H7 (cell line): ENCODE measurements at places on chromosomes 2 and 18. TPM values are rescaled to one million over a fixed set of nuclear protein-coding genes. Genes with fewer than 3 reads are reported as not detected.
A peak's percentile ranks its signal among the peaks of the same experiment; 100 is the strongest.

- no peak for DNase-seq
Measured at GRCh38 chr2:15893689-15894480, 46.5 kb upstream of the MYCN start.

GRCh38 chr2:172339371-172340010 is 87.9 kb upstream of the ITGA6 start:
- DNase-seq = no peak

- DNase-seq = no peak
Measured at GRCh38 chr2:177952151-177952550, 120.4 kb downstream of the PDE11A start.

LOXHD1 gene
- total RNA-seq = 0.03 and 0.07 TPM in 2 replicates

COBLL1 gene
- 2.6 and 3.5 TPM in 2 replicates for total RNA-seq

DNA sequence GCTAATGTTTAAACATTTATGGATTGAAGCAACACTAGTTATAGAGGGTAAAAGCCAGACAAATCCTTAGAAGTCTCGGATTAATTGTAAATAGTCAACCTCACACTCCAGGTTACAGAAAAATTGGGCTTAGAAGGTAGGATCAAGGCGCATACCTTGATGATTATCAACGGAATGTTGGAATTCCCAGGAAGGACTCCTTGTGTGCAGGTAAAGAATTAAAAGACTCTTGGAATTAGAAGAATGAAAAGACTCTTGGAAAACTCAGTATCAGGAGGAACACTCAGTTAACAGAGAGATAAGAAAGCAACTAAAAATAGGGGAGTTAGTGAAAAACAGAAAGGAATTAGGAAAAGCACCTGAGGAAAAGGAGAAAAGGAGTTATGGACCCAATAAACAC is 29.3 kb upstream of the EPHA4 start:
- no peak for DNase-seq

DNA sequence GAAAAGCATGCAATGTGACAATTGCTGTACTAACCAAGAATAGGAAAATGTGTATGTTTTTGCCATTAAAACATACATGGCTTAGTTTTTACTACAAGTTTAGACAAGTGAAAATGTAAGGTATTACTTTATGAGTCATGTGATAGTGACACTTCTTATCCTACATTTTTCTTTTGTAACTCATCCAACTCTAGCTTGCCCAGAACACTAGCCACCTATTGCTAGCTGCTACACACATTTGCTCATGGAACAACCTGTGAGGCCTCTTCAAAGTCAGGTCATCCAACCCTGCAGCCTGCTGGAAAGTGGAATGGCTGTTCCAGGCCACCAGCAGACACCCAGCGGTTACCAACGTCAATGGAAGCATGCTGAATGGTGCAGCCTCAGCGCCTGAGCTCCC is 1043.9 kb downstream of the TMEM182 start:
- DNase-seq = no peak

DNA sequence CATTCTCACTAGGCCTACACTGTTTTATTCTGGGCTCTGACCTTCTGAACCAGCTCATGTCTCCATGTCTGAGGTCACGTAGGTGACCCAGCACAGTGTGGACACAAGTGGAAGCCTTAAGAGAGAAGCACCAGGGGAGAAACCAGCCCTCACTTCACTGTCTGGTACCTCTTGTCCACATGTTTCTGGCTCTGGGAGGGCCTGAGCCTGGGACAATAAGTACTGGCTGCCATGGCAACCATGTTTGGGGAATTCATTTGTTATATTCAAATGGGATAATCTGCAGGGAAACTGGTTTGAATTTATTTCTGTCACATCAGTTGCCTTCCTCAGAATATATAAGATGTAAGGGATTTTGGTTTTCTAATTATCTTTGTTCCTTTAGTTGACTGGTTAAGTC is 23.3 kb downstream of the MYO3B start:
- no peak for DNase-seq

- DNase-seq = no peak
Measured at GRCh38 chr2:68997401-68997800, 15.6 kb upstream of the ANTXR1 start.

GRCh38 chr18:78494204-78495085 is 485.2 kb upstream of the SALL3 start:
- no peak for DNase-seq

AMER3 gene
- 0.04 and 0.14 TPM in 2 replicates for total RNA-seq

SERPINB7 gene
- not detected in 2 replicates for total RNA-seq

GRCh38 chr2:202671317-202672035 is 36.7 kb downstream of the FAM117B start:
- DNase-seq = no peak

DNA sequence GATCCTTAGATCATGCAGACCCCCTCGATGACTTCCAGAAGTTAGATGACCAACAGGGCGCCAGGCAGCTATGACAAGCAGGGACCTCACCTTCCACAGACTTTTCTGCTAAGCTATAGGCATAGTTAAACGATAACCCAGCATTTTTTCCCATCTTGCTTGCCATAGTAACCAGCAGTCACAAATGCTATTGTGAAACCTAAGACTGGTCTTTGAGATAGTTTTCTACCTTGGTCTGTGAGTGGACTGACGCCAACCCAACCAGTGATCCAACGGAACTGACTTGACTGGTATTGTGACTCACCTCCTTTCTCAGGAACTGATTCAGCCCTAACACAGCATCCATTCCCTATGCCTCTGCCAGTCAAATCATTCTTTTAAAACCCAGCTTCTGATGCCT is 361.2 kb downstream of the LRRTM4 start:
- DNase-seq = no peak

AAMP gene
- 139 and 141 TPM in 2 replicates for total RNA-seq

GRCh38 chr18:44961288-44961995 is 280.8 kb downstream of the SETBP1 start:
- DNase-seq = no peak

GRCh38 chr2:230687498-230687897 is 25.1 kb upstream of the CAB39 start:
- no peak for DNase-seq

DNA sequence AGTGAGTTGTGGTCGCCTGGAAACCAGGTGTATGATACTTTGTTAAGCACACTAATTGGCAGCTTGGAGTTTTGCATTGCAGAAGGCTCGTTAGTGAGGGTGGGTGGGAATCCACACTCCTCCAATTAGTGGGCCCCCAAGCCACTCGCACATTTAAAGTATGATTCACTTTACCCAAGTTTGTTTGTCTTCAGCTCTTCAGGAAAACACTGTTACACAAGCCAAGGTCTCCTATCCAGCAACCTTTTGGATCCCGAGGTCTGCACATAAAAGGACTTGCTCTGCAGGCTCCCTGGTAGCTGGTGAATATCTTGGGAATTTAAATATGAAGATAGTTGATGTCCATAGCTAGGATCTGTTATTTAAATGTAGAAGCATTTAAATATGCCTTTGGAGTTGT is 66.1 kb downstream of the NPAS2 start:
- DNase-seq = no peak

GRCh38 chr18:74558096-74558495 is 23.8 kb downstream of the CNDP1 start:
- DNase-seq = no peak

CD8B gene
- 0.37 and 0.66 TPM in 2 replicates for total RNA-seq

- no peak for DNase-seq
Measured at GRCh38 chr2:159402790-159403189, 116.3 kb upstream of the WDSUB1 start.

DNA sequence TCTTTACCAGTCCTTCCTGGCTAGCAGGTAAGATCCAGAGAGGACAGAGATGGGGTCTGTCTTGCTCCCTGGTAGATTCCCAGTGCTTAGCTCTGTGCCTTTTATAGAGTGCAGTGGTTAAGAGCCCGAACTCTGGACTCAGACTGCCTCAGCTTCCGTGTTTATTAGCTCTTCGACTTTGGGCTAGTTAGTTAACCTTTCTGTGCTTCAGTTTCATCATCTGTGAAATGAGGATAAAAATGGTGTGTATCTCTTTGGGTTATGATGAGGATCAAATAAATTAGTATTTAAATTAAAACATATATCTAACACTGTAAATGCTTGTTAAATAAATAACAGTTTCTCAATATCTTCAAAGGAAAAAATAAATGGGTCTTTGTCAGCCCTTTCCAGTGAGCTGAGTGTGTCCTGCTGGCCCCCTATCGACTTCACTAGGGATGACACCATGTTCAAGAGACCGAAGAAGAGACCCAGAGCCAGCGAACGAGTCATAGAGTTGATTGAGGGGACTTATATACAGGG is 38.2 kb downstream of the CERS6 start:
- DNase-seq = no peak

DNA sequence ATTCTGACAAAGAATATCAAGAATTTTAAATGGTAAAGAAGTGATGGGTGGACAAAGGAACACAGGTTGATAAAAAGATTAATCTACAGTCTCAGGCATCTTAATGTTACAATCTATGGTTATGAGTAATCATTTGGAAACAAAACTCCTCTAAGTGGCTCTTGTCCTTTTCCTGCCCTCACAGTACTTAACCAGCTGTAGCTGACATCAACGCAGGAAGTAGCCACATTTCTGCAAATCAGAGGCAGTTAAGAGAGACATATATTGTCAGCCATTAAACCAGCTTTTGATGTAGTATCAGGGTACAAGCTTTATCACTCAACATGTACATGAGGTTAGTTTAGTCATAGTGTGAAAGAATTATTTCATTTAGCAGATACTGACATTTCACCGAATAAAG is 244.6 kb downstream of the NR4A2 start:
- no peak for DNase-seq

DNA sequence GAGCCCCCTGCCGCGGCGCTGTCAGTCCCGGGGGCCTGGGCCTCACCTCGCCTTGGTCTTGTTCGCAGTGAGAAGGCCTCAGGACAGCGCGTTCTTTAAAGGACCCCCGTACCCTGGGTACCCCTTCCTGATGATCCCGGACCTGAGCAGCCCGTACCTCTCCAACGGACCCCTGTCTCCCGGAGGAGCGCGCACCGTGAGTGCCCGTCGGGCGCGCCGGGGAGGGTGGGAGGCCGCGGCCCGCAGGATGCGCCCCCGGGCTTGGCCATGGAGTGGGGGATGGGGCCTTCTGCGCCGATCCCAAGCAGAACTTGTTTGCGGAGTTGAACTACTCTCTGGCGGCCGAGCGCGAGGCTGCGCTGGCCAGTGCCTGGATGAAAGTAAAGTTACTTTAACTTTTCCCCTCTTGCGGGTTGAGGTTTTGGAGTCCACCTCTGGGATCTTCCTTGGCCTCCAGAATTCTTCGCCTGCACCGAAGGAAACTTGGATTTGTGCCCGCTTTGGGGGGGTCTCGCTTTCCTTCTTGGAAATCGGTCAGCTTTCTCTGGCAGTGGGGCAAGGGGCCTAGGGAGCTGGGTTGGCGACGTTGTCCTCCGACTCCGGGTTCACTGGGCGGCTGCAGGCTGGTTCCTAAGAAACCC is 1.2 kb downstream of the TCF7L1 start:
- peak; percentile 84 for DNase-seq

- no peak for DNase-seq
Measured at GRCh38 chr18:56984731-56985130, 162.2 kb upstream of the BOD1L2 start.

- DNase-seq = no peak
Measured at GRCh38 chr2:148221926-148222325, 201.0 kb downstream of the MBD5 start.

PARD3B gene
- total RNA-seq = 1.4 and 2.3 TPM in 2 replicates

ZSCAN30 gene
- total RNA-seq = 6.2 and 8.2 TPM in 2 replicates

TUBA3E gene
- total RNA-seq = not detected in 2 replicates

DNA sequence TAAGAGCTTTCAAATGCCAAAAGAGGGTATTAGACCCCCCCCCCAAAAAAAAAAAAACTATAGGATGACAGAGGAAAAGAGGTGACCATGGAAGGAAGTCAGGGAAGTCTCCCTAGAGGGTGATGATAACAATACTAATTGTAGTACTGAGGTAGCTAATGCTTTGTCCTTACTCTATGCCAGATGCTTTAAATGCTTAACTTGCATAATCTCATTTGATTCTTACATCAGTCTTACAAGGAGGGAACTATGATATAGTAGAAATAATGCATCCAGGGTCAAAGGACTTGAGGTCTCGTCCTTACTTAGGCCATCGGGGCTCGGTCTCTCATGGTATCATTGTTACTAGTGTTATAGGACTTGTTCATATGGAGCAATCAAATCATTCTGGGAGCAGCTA is 9.1 kb downstream of the IDH1 start:
- no peak for DNase-seq

GRCh38 chr2:187134306-187134705 is 285.3 kb upstream of the ZSWIM2 start:
- no peak for DNase-seq

GRCh38 chr2:175293776-175294175 is 112.3 kb upstream of the ATP5MC3 start:
- DNase-seq = no peak

DNA sequence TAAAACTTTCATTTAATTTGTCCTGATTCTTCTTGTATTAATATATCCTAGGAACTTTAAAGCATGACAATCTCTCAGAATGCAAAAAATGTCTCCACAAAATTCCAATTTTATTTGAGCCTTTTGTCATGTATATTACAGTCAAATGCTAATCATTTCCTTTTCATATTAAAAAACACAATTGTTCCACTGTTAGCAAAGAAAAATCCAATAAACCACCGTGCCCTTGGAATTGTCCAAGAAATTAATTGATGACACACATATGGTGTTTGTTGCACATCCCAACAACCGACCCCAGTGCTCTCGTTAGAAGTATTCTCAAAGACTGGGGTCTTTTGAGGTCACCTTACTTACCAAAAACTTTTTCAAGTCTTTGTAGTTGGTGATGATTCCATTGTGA is 28.1 kb downstream of the GFPT1 start:
- no peak for DNase-seq

- no peak for DNase-seq
Measured at GRCh38 chr18:63444580-63444979, 22.3 kb upstream of the VPS4B start.

- DNase-seq = peak; percentile 95
Measured at GRCh38 chr2:128736689-128737545, 418.2 kb upstream of the HS6ST1 start.

DNA sequence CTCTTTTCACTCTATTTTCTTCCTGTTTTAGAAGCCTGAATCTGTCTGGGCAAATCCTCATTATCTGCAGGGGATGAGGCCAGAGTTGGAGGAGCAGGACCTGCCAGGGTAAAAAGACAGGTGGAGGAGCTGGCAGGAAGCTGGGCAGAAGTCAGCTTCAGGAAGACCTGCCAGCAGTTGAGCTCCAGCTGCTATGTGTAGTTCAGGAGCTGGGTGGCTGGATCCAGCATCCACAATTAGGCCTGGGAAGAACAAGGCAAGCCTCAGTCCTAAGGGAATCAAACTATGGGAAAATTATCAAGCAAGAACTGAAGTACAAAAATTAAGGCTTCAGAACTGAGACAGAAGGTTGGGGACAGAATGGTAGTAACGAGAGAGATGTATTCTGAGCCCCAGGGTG is 174.0 kb downstream of the MREG start:
- no peak for DNase-seq

LYG1 gene
- total RNA-seq = 0.14 and 0.22 TPM in 2 replicates

- no peak for DNase-seq
Measured at GRCh38 chr18:24267878-24268277, 129.0 kb downstream of the CABYR start.

ALS2 gene
- total RNA-seq = 23.6 and 23.9 TPM in 2 replicates

DNA sequence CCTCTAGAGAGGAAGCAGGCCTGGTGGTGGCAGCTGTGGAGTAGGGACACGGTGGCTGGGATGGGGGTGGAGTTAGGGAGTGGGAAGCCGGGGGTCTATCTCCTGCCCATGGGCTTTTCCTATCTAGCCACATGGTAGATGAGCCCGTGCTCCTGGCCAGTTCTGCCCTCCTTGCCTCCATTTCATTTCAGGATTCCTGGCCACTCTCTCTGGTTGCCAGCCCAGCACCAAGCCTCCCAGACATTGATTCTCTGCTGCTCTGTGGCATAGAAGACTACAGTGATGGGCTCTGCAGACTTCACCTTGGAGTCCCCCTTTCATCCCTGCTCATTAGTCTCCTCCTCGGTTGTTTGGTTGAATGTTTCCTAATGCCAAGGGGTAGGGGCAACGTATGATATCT is 19.4 kb downstream of the SIX3 start:
- DNase-seq = no peak
